ENCODE measurements at places on chromosomes 1 and 21.

DNA sequence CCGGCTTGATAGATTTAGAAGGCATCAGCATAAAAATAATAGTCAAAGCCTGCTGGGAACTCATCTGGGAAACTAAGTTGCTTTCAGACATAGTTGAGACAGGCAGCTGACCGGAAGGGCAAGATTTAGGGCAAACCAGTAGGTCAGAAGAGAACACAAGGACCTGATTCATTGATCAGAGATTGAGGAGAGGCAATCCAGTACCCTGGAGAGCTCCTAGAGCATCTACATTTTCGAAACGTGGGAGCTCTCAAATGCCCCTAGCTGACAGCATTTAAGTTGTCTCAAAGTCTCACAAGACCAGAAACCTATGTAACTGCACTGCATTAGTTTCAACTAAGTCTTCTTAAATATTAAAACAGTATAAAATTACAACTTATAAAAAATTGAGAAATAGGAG lies 22.9 kb upstream of the MTF2 start:
- no peaks in the 10 kb centered on the region for H3K36me3 ChIP-seq
- no peak overlapping the region for H3K27ac ChIP-seq
- DNase-seq, result peak; percentile 55
- peaks cover 8% of the 10 kb centered on the region for H3K27me3 ChIP-seq

DNA sequence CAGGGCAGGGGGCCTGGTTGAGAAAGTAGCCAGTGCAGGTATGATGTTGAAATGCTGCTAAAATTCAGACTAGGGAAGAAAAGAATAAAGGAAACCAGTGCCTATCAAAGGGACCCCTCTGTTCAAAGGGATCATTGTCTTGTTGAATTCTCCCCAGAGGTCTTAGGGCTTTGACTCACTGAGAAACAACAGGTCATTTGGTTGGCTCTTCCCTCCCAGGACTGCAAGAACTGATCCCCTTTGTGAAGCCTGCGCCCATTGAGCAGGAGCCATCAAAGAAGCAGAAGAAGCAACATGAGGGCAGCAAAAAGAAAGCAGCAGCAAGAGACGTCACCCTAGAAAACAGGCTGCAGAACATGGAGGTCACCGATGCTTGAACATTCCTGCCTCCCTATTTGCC lies 11.8 kb upstream of the CELSR2 start:
- no peak for DNase-seq
- peaks cover 11% of the 10 kb centered on the region for H3K4me1 ChIP-seq
- no peak overlapping the region for H3K4me3 ChIP-seq
- no peak overlapping the region for H3K27ac ChIP-seq
- H3K36me3 ChIP-seq, result peaks cover 47% of the 10 kb centered on the region

- no peak overlapping the region for H3K4me3 ChIP-seq
- H3K4me1 ChIP-seq, result peaks cover 22% of the 10 kb centered on the region
- H3K36me3 ChIP-seq, result no peaks in the 10 kb centered on the region
- no peak overlapping the region for H3K27ac ChIP-seq
- peak; percentile 4 for DNase-seq
These were observed 2.7 kb downstream of the DENND2D start for GRCh38 chr1:111197598-111198284.

DNA sequence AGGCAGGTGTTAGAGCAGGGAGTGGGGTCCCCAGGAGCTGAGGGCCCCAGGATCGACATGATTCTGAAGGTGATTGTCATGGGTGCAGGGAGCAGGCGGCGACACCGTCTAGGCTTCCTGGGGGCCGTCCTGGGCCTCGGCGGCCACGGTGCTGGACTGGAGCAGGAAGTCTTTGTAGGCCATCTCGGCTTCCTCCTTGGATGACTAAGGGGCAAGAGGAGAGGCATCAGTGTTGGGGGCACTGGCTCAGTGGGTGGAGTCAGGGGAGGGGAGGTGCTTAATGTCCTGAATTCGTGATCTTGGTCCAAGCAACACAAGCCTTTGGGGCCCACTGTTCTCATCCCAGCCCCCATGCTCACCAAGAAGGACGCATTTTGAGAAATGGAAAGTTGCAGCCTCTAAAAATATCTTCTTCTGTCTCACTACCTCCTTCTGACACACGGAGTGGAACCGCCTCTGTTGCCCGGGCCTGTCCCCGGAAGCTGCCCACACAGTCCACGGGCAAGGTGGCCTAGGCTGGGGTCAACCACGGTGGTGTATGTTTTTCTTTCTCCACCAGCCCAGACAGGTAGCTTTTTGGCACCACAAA lies 8.6 kb upstream of the FCMR start:
- H3K4me1 ChIP-seq, result no peaks in the 10 kb centered on the region
- DNase-seq, result no peak
- H3K36me3 ChIP-seq, result no peaks in the 10 kb centered on the region
- peaks cover 4% of the 10 kb centered on the region for H3K27me3 ChIP-seq
- no peak overlapping the region for H3K4me3 ChIP-seq

DNA sequence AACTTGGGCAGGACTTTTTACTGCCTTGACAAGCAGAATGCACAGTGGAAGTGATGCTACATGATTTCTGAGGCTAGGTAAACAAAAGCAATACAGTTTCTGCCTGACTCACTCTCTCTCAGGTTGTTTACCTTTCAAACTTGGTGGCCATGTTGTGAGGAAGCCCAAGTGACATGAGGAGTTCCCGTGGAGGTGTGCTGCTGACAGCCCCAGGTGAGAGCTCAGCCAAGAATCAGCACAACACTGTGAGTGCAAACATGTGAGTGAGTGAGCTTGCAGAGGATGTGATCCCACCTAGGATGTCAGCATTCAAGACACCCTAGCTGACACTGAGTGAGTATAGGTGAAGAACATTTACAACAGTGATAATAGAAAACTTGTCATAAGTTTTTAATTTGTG lies 71.1 kb upstream of the IFNAR2 start:
- peaks cover 11% of the 10 kb centered on the region for H3K27me3 ChIP-seq
- no peaks in the 10 kb centered on the region for H3K4me1 ChIP-seq
- no peak overlapping the region for H3K27ac ChIP-seq
- no peaks in the 10 kb centered on the region for H3K36me3 ChIP-seq

DNA sequence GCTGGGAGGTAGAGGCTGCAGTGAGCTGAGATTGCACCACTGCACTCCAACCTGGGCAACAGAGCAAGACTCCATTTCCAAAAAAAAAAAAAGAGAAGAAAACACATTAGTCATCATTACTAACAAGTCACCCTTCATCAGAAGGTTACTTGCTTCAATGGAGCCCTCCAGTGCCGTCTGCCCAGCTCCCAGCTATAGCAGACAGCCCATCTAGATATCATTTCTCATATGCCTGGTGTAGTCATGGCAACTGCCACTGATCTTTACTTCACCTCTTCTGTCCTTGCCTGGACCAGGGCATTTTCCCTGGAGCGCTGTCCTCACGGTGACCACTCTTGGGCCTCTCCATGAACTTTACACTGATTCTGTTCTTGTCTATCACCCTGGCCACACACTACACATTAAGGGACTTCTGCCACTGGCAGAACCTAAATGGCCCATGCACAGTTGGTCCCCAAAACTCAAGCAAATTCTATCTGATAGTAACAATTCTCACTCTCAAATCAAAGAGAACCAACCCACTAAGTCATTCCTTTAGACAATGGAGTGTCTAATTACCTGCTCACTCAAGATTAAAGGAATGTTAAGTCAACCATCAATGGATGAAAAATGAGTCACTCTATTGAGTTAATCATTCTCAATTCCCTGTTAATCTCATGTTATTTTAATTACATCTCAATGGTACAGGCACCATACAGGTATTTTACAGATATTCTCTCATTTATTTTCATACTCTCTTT lies 12.9 kb downstream of the GPA33 start:
- H3K27me3 ChIP-seq, result no peaks in the 10 kb centered on the region
- H3K4me3 ChIP-seq, result no peak overlapping the region
- H3K36me3 ChIP-seq, result no peaks in the 10 kb centered on the region
- no peak for DNase-seq

- H3K36me3 ChIP-seq, result no peaks in the 10 kb centered on the region
- no peak overlapping the region for H3K27ac ChIP-seq
- H3K27me3 ChIP-seq, result no peaks in the 10 kb centered on the region
- DNase-seq, result no peak
These were observed 649.6 kb upstream of the PTBP2 start for GRCh38 chr1:96072021-96072420.

DNA sequence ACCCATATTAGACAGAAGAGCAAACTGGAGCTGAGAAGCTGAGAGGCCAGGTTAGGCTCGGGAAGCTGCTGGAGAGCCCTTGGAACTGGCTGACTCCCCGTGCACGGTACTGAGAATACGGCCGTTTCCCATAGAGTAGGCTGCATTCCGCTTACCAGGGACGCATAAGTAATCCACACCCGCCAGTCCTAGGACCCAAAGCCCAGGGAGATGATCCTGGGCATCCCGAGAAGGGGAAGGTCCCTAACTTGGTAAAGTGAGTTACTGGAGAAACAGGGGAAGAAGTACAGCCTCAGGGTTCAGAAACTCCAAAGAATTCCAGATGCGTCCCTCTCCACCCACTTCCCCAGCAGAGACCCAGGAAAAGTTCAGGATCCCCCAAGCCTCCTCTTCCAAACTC lies 1.3 kb downstream of the LRRC38 start:
- H3K4me1 ChIP-seq, result no peaks in the 10 kb centered on the region
- H3K36me3 ChIP-seq, result no peaks in the 10 kb centered on the region
- no peak overlapping the region for H3K4me3 ChIP-seq
- DNase-seq, result no peak

- no peak overlapping the region for H3K4me3 ChIP-seq
- no peaks in the 10 kb centered on the region for H3K4me1 ChIP-seq
- DNase-seq, result no peak
- no peak overlapping the region for H3K27ac ChIP-seq
- no peaks in the 10 kb centered on the region for H3K36me3 ChIP-seq
These were observed 494.7 kb downstream of the NPHP4 start for GRCh38 chr1:5497503-5497902.

GRCh38 chr1:230754796-230755195 lies 7.6 kb downstream of the CAPN9 start:
- no peaks in the 10 kb centered on the region for H3K36me3 ChIP-seq
- peaks cover 5% of the 10 kb centered on the region for H3K4me1 ChIP-seq
- peak; percentile 66 for DNase-seq
- H3K4me3 ChIP-seq, result no peak overlapping the region

GRCh38 chr21:24693779-24694178 lies 913.5 kb downstream of the MRPL39 start:
- H3K4me3 ChIP-seq, result no peak overlapping the region
- no peak for DNase-seq
- no peaks in the 10 kb centered on the region for H3K27me3 ChIP-seq
- no peaks in the 10 kb centered on the region for H3K36me3 ChIP-seq

DNA sequence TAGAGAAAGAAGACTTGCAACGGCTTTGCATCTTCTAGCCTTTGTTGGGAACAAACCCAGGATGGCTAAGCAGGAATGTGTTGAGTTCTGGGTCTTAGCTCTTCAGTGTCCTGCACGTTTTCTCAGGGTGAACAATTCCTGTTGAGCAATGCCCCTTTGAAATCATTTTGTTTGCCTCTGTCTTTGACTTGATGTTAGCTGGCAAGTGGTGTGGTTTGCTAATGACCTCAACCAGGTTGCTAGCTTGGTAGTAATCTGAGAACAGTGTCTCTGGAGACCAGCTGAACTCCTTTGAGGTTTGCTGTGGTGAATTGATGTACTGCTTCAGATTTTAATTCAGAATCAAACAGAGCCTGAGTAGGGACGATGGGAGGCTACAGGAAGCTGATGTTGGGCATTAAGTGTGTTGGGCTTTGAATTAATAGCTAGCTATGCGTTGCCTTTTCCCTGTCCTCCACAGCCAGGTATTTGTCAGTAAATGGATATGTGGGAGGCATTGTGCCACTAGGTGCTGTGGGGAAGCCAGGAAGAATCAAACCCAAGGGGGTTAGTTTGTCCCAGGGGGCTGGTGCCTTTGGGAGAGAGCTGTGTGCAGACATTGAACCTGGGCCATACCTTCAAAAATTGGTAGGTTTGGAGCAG lies 23.3 kb upstream of the SRSF10 start:
- no peak overlapping the region for H3K4me3 ChIP-seq
- DNase-seq, result peak; percentile 84
- no peaks in the 10 kb centered on the region for H3K36me3 ChIP-seq
- peaks cover 7% of the 10 kb centered on the region for H3K4me1 ChIP-seq

DNA sequence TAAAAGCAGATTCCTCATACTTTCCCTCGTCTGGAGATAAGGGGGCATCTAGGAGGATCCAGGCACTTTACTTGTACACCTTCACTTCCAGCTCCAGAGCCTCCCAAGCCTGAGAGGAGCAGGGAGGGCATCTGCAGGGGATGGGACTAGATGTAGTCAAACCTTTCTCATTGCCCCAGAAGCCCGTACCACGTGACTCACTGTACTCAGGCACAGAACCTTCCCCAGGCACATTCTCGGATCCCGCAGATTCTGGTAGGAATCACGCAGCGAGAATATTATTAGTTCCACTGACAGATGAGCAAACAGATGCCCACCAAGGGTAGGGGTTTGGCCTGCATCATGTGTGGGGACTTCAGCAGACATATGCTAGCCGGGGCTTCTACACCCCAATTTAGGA lies 25.2 kb upstream of the TNR start:
- no peaks in the 10 kb centered on the region for H3K27me3 ChIP-seq
- no peaks in the 10 kb centered on the region for H3K4me1 ChIP-seq
- H3K36me3 ChIP-seq, result no peaks in the 10 kb centered on the region

- no peak overlapping the region for H3K27ac ChIP-seq
- H3K27me3 ChIP-seq, result no peaks in the 10 kb centered on the region
- H3K4me3 ChIP-seq, result no peak overlapping the region
- peaks cover 14% of the 10 kb centered on the region for H3K4me1 ChIP-seq
- no peaks in the 10 kb centered on the region for H3K36me3 ChIP-seq
These were observed 11.6 kb downstream of the DSTYK start for GRCh38 chr1:205199931-205200299.

DNA sequence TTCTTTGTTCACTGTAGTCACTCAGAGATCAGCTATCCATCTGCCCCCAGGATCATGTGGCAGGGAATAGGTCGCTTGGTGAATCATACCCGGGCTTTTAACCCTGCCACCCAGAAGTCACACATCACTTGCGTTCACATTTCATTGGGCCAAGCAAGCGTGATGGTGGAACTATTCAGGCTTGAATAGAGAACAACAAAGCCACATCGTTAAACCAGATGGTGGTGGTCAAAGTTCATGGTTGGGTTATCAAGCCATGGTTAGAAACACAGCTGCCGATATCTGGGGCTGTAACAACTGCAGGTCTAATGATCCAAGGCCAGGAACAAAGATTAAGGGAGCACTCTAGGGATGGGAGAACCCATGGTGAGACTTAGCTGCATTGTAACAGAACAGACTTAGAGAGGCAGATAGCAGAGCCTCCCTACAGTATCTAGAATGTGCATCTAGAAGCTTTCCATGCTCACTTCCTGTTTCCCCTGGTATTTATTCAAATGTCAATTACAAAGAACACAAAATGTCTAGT lies 40.0 kb upstream of the PTPRC start:
- no peaks in the 10 kb centered on the region for H3K4me1 ChIP-seq
- no peak for DNase-seq
- H3K27ac ChIP-seq, result no peak overlapping the region
- no peaks in the 10 kb centered on the region for H3K27me3 ChIP-seq
- H3K4me3 ChIP-seq, result no peak overlapping the region
- H3K36me3 ChIP-seq, result no peaks in the 10 kb centered on the region

Data from IMR-90 (cell line).